ENCODE measurements at places on chromosomes 7 and 10.

DNA sequence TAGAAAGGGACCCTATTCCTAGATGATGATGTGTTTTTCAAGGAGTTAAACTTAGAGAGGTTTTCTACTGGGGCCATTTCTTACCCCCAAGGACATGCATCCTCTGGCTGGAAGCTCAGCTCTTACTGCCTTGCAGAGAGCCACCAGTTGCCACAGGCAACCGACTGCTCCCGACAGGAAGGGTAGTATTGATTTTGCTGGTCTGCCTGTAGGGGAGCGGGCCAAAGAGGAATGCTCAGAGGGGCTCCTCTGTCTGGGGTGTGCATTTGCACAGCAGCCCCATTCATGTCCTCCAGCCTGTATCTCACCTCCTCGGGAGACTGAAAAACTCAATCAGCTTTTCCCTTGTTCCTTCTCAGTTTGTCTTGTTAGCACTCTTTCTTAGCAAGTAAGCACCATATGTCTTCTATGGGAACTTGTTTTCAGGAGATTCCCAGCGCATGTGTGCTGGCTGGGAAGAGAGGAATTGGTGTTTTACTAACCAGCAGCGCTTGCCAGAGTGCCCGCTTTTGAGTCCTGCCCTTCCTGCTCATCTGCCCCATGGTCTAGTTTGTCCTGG, 739.0 kb upstream of the GALNT17 start:
- no peak for DNase-seq

DNA sequence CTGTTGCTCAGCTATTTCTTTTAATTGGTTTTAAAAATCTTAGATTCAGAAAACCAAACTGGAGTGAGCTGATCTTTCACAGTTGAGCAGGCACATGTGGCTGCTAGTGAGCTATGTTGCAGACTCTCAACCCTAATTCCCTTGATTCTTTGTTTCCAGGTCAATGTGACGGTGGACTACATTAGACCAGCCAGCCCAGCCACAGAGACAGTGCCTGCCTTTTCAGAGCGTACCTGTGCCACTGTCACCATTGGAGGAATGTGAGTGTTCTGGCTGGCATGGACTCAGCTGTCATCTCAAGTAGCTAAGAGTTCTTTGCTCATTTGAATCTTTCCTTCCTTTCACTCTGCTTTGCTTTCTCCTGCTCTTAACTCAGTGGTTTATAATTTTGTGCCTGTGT, 187.1 kb downstream of the LRRC4 start:
- DNase-seq = no peak

DNA sequence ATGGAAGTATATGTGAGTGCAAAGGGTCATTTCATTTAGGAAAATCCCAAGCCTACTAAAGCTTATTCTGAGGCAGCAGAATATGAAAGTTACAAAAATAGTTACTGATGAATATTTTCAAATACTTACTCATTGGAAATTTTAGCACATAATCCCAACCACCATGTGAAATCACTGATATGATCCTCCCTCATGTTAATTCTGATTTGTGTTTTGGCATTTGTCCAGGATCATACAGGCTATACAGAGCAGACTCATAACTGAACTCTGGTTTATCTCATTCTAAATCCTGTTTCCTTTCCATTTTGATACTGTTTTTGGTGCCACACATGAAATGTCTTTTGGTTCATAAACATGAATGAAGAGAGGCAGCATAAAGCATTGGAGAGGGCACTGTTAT, 3.4 kb upstream of the FAM24B start:
- no peak for DNase-seq

- DNase-seq = no peak
Observed at GRCh38 chr7:115496006-115496405, 534.6 kb downstream of the TFEC start.

DNA sequence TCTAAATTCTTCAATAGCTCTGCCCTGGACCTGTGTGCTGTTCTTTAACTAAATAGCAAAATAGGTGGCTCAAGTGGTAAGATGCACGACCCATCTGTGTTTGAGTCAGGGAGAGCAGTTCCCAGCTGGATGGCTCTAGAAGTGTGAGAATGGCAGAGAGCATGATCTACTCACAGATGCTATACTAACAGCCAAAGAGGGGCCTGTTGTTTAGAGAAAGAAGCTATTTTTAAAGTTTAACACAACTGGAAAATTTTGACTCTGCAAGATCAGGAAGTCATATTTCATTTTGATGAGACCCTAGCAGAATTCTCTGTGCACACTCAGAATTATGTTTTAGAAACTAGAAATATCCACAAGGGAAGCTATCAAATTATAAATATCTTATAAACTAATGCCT, 87.4 kb upstream of the PIP4K2A start:
- DNase-seq = no peak

GRCh38 chr7:17618652-17618974, 320.2 kb downstream of the AHR start:
- no peak for DNase-seq

- no peak for DNase-seq
Observed at GRCh38 chr10:133110133-133110532, 22.4 kb downstream of the ADGRA1 start.

DNA sequence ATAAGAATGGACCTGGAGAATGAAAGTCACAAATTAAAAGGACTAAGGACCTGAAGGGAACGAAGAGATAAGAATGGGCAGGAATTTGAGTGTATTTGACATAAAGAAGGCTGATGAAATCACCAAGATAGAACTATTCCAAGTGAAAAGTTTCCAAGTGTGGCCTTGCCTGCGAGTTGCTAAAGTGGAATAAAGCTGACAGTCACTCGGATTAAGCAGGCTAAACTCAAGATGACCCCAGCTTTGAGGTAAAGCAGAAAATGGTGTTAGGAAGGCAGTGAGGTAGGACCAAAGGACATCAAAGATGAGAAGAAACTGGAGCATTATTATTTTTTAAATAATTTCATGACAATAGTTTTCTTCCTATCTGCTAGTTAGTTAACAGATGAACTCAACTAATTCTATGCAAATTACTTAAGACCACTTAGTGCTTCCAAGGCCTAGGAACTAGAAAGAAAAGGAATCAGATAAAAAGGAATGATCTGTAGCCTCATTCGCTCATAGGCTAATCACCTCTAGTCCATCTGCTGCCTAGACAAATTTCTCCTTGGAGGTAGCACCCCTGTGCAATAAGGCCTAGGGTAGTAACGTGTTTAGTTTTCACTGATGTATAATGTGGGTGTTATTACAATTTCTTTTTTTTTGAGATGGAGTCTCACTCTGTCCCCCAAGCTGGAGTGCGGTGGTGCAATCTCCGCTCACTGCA, 34.5 kb downstream of the EZH2 start:
- DNase-seq = no peak

GRCh38 chr7:144848078-144848477, 12.2 kb upstream of the TPK1 start:
- DNase-seq = no peak

- no peak for DNase-seq
Observed at GRCh38 chr7:1678081-1678543, 8.0 kb downstream of the ELFN1 start.

GRCh38 chr10:5890452-5890915, 441 bp downstream of the FBH1 start:
- DNase-seq = no peak

DNA sequence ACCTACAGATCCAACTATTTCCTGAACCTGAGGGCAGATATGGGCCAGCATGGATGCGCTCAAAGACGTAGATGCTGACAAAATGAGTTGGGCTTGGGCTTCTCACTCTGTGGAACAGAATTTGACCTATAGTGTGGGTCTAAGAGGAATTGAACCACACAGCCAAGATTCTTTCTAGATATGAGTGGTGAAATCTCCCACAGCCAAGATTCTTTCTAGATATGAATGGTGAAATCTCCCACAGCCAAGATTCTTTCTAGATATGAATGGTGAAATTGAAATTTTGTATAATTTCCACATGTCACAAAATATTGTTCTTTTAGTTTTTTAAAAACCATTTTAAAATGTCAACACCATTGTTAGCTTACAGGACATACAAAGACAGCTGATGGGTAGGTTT, 215.4 kb upstream of the LRGUK start:
- DNase-seq = no peak

DNA sequence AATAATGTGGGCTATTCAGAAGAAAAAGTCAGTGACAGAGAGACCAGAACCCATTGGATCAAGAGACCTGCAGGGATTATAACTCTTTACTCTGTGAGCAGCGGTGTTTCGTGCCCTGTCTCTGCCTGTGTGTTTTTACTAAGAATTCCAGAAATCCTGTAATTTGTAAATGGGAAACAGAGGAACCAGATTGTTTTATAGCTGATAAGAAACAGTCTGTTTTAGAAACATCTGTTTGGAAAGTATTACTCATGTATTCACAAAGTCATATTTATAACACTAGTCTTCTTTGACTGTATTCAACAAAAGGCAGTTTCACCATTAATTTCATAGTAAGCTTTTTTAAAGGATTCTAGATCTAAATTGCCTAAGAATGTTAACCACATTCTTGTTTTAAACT, 30.0 kb upstream of the VDAC2 start:
- DNase-seq = no peak

- DNase-seq = no peak
Observed at GRCh38 chr10:119377451-119377957, 165.0 kb downstream of the RGS10 start.

- DNase-seq = no peak
Observed at GRCh38 chr10:125396676-125397075, 236.3 kb upstream of the CTBP2 start.

DNA sequence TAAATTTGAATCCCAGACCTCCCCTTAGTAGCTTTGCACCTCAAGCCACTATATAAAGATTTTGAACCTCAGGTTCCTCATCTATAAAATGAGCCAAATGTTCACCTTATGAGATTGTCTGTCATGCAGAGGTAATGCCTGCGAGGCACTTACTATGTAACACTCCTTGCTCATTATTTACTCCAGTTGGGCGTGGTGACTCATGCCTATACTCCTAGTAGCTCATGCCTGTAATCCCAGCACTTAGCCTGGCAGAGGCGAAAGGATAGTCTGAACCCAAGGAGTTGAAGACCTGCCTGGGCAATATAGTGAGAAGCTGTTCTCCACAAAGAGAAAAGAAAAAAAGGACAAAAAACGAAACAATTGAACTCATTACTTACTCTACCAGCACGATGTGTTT, 82.2 kb downstream of the MDFIC start:
- no peak for DNase-seq

DNA sequence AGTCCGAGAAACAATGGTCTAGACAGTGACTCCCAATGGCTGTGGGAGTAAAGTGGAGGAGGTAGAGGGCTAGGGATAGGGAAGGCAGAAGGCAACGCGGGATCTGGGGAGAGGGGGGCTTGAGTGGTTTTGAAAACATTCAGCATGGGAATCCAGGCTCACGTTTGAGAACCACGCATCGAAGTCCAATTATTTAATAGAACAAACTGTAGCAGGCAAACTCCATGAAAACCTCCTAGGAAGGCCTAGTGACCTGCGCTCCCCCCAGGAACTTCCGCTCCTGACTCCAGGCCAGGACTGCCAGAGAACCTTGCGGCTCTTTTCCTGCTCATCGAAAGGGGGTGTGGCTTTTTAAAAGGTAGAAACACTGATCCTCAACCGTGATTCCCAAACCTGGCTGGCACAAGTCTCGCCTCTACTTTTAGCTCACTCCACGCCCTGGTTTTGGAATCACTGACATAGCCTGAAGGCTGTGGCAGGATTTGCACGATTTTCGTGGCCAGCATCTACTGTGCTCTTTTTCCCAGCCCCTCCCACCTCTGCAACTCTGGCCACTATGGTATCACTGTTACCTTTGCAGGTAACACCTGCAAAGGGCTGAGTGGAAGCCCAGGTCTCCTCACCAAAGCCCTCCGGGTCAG, 43.4 kb downstream of the MYOF start:
- DNase-seq = no peak

DNA sequence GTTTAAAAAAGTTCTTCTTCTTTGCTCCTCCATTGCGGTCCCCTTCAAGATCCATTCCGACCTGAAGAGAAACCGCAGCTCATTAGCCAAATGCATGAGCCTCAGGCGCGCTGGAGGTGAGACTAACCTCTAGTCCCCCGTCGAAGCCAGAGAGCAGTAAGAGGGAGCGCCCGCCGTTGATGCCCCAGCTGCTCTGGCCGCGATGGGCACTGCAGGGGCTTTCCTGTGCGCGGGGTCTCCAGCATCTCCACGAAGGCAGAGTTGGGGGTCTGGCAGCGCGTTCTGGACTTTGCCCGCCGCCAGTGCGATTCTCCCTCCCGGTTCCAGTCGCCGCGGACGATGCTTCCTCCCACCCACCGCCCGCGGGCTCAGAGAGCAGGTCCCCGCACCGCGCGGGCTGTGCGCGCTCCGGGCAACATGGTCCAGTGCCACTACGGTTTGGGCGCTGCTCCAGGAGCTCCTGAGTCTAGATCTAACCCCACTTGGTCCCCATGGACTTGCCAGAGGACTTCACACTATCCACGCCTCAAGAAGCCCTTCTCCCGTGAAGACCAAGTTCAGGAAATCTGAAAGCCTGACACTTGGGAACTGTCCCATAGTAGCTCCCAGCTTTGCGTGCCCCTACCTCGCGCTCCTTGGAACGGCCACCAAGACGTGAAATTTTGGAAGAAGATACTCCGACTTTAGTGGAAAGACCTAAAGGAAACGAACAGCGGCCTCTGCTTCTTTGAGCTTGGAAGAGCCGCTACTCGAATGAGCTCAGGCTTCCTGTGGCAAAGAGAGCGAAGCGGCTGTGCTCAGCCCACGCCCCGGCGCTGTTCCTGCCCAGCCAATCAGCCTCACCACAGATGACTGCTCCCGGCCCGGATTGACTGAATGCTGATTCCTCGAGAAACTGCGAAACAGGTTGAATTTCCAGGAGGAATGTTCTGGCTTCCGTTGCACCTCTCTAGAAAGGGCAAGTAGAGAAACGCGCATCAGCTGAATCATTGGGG, at the start of gene ABCB1:
Gene ABCB1 (minus strand): TSS at position 755 of the 995 bp plus-strand sequence. CDS start 700 bp downstream, at position 55.
- DNase-seq = peak; percentile 26

GRCh38 chr10:88841316-88842111, 10.1 kb downstream of the ANKRD22 start:
- no peak for DNase-seq

GRCh38 chr7:38242814-38243213, 30.6 kb downstream of the TARP start:
- no peak for DNase-seq

GRCh38 chr7:111076205-111076604, 14.7 kb upstream of the LRRN3 start:
- DNase-seq = no peak

DNA sequence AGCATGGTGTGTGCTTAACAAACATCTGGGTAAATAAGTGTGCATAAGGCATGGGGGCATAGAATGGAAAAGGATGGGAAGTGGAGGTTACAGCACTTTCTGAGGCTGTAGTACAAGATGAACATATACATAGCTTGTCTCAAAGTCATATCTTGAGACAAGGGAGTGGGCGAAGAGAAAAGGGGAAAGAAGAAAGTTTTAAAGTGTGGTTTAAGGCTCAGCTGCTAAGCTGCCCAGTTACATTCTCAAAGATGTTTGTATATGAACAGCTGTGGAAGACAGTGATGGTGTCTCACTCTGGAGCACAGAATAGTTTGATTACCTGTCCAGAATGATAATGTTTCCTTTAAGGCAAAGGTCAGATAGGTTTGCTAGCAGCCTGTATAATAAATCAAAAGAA, 61.9 kb upstream of the LANCL2 start:
- no peak for DNase-seq

- DNase-seq = no peak
Observed at GRCh38 chr7:100266576-100267354, 40.7 kb upstream of the SPDYE3 start.
